Epithelial cell of esophagus (primary cell): ENCODE measurements at places on chromosomes 1 and 21.

DNA sequence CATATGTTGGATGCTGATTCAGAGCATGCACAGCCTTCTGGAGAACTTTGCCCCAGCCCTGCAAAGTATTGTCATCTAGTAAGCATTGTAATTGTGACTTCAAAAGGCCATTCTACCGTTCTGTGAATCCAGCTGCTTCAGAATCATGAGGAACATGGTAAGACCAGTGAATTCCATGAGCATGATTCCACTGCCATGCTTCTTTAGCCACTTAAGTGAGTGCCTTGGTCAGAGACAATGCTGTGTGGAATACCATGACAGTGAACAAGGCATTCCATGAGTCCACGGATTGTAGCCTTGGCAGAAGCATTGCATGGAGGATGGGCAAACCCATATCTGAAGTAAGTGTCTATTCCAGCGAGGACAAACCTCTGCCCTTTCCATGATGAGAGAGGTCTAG lies 123.7 kb downstream of the S1PR1 start:
- no peak for DNase-seq

GRCh38 chr1:237219751-237220642 lies 178.0 kb downstream of the RYR2 start:
- no peak for DNase-seq

GRCh38 chr21:27704567-27705166 lies 737.8 kb upstream of the ADAMTS5 start:
- DNase-seq, result no peak

GRCh38 chr1:38565020-38565491 lies 294.5 kb downstream of the RRAGC start:
- no peak for DNase-seq

DNA sequence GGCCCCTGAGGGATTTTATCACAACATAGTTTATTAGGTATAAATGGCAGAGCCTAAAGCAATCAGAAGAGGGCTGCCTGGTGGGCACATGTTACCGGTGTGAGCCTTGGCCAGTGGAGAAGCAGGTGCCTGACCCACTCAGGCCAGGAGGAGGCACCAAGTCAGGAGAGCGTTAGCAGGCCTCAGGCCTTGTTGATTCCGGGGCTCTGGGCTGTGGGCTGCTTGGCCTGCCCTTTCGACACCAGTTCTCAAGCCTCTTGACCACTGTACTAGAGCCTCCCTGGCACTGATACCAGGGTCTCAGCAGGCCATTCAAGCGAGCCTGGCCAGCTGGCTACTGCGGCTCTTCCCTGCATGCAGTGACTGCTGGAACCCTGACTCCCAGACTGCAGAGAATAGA lies 20.8 kb downstream of the CLDN14 start:
- DNase-seq, result no peak

DNA sequence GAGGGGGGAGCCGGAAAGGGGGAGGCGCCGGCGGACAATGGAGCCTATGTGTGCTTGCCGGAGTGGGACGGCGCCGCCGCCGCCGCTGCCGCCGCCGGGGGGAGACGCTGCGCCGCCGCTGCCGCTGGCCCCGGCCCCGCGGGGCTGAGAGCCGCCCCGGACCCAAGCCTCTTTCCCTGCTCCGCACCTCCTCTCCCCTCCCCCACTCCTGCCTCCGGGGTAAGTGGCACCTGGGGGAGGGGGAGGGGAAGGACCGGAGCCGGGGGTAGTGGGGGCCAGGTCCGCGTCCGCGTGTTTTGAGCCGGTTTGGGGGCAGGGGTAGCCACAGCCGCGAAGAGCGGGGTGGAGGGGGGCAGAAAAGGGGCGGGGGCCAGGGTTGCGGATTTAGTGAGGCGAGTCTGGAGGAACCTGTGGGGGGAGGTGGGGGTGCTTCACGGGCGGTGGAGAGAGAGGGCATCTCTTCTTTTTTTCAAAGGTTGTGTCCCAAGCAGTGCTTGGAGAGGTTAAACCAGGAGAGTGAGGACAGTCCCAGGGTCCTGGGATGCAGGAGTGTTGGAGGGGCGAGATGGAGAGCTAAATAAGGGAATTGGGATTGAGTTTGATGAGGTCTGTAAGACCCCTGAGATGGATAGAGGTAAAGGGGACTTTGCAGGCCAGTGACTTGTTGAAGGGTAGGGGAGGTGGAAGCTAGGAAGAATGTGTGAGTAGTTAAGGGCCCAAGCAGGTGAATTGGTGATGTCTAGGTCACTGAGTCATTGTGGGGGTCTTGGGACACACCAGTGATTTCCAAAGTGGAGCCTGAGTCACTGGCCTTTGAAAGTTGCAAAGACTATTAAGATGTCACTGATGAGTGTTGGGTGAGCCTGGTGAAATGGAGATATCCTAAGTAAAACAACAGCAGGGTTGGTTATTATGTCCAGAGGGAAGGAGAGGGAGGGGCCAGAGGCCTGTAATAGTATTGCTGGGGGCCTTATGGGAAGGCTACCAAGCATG lies 59.1 kb downstream of the BCL9 start:
- peak; percentile 61 for DNase-seq

DNA sequence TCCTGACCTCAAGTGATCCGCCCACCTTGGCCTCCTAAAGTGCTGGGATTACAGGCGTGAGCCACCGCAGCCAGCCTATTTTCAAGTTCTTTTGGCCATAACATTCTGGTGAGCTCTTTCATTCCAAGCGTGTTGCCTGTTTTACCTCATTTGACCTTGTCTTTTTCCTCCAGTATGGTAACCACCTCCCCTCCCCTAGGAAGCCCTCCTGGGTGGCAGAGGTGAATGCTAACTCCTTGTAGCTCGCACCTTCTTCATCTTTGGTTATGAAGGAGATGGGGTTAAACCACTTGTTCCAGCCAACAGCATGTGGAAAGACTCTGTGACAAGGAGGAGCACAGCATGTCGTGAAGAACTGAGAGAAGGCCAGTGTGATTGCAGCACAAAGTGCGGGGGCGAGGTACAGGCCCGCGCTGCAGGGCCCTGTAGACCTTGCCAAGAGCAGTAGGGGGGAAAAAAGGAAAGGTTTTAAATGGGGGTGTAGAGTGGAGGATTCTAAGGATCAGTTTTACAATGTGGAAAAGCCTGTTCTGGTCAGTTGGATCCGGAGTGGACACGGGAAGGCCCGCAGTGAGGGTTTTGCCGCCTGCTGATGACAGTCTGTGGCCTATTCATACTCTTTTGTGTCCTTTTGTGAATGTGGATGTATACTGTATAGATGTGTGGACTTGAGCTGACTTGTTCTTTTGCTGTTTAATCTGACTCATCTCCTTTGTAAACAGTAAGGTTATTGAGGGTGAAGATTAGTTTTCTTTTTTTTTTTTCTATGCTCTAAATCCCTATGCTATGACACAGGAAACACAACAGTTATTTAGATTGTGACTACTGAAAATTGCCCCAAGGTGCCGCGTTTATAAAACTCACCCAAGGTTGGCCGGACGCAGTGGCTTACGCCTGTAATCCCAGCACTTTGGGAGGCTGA lies 7.5 kb upstream of the ZNF436 start:
- DNase-seq, result peak; percentile 94

DNA sequence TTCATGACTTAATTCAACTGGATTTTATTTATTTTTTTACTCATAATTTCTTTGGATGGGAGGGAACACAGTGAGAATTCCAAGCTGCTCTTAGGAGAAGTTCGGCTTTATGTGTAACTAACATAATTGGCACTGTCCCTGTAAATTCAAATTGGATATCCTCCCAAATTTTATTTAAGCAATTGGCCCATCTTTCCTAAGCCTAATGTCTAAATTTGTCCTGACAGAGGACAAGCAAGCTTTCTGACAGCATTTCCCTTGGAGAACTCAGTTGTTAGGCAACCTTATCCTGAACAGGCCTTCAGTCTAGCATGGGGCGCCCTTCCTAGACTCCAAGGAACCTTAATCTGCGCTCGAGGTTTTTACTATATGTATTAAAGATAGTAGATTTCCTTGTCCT lies 550.3 kb downstream of the NUF2 start:
- no peak for DNase-seq

DNA sequence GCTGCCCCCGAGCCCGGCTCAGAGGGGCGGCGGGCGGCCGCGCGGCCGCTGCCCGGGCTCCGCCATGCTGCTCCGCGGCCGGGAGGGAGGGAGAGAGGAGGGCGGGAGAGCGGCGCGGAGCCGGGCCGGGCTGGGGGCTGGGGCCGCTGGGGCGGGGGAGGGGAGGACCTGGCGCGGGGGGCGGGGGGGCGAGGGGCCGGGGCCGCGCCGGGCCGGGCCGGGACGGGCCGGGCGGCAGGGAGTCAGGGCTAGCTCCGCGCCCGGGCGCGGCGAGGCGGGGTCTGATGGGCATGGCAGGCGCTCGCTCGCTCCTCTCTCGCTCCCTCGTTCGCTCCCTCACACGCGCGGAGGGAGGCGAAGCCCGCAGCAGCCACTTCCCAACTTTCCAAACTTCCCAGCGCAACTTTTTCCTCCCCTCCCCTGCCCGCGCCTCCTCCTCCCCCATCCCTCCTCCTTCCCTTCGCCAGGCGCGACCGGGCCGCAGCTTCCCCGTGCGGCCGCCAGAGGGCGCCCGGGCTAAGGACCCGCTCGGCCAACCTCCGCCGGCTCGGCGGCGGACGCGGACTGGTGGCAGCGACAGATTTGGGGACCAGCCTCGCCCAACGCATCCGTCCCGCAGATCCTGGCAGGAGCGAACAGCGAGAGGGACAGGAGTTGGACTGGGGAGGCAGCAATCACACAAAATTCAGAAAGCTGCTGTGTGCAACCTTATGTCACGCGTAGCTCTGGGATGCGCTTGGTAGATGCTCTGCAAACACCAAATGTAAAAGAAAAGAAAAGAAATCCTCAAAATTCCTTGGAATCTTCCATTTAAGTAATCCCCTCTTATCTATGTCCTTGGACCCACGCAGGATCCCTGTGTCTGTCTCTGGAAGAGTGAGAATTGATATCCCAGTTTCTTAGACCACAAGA lies at the start of gene TRABD2B:
Gene TRABD2B (minus strand): TSS at position 97 of the 912 bp plus-strand sequence.
- peak; percentile 72 for DNase-seq

- DNase-seq, result no peak
Measured at GRCh38 chr21:35478161-35479064, 429.3 kb upstream of the RUNX1 start.

GRCh38 chr1:54565113-54565501 lies 17.1 kb downstream of the ACOT11 start:
- DNase-seq, result no peak

GRCh38 chr21:45003331-45004058 lies 63.7 kb downstream of the SLX9 start:
- no peak for DNase-seq

DNA sequence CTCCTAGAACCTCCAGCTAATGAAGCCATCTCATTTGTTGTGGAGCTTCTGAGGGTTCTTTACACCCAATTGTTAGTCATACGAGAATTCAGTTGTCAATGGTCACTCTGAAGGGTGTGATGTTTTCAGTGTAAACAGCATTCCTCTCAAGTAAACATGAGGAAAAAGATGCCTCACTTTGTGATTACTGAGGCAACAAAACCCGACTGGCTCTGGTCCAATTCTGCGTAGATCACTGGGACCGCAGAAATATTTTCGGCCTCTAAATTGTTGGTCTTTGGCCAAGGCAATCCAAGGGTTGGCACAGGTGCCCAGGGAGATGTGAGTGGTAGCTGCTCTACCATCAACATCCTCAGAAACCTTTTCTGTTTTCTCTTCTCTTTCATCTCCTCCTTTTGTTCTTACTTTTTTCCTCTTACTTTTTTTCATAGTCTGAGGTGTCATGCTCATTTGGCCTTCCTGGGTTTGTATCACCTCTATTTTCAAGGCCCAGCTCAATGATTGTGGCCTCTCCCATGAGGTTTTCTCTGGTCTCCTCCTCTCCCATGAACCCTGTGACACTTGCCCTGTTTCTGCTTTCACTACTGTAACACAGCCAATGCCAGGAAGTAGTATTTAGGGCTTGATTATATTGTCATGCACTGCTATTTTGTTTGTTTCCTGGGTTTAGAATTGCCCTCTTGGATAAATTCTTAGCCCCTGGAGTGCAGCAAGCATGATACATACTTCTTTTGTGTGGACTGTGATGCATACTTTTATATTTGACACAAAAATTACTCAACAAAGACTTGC lies 221.9 kb downstream of the TNR start:
- DNase-seq, result no peak

DNA sequence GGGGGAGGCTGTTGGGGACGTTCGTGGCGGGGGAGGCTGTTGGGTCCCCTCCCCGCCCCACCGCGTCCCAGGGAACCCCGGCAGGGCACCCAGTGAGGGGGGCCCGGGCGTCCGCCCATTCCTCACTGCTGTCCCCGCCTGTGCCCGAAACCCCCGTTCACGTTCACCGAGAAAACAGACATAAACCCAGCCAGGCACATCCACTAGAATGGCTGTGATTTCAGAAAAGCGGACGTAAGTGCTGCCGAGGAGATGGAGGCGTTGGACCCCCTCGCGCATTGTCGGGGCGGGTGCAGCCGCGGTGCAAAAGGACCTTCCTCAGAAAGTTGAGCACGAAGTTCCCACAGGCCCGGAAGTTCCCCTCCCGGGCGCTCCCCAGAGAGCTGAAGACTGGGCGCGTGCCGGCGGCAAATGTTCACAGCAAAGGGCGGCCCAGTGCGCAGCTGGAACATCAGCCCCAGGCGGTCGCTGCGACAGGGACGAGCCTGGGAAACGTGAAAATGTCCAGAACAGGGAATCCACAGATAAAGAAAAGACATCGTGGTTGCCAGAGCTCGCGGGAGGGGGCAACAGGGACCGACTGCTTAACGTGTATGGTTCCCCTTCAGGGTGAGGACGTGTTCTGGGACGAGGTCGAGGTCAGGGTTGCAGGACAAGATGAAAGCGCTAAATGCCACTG lies 18.5 kb upstream of the SAMD11 start:
- no peak for DNase-seq

DNA sequence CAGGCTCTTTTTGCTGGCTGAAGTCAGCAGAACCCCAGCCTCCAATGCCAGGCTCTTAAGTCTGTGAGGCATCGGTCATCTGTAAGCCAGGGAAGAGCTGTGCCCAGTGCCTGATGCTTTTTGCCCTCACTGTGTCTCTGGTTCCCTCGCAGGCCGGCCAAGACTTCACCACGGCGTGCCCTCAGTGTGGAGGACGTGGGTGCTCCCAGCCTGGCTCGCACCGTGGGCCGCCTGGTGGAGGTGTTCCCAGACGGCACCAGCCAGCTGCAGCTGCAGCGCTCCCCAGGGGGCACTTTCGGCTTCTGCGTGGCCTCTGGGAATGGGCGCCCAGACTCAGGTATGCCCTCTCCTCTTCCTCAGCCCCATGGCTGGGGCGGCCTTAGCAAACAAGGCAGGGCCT lies 32.5 kb downstream of the KIAA1614 start:
- DNase-seq, result no peak

DNA sequence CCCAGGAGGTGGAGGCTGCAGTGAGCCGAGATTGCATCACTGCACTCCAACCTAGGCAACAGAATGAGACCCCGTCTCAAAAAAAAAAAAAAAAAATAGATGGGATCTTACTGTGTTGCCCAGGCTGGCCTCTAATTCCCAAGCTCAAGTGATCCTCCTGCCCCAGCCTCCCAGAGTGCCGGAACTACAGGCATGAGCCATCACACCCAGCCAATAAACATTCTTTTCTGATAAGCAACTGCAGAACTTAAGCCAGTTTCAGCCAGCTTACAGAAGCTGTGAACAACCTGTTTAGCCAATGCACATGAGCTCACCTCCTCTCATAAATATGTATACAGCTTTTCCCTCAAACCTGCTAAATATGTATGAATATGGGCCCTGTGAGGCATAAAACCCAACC lies 3.1 kb upstream of the MIIP start:
- DNase-seq, result peak; percentile 16

- no peak for DNase-seq
Measured at GRCh38 chr1:27567971-27568299, 36.0 kb downstream of the AHDC1 start.
